ENCODE measurements at places on chromosomes 5 and 9.

- DNase-seq, result no peak
These were observed 16.6 kb upstream of the ZDHHC11 start for GRCh38 chr5:867300-867870.

DNA sequence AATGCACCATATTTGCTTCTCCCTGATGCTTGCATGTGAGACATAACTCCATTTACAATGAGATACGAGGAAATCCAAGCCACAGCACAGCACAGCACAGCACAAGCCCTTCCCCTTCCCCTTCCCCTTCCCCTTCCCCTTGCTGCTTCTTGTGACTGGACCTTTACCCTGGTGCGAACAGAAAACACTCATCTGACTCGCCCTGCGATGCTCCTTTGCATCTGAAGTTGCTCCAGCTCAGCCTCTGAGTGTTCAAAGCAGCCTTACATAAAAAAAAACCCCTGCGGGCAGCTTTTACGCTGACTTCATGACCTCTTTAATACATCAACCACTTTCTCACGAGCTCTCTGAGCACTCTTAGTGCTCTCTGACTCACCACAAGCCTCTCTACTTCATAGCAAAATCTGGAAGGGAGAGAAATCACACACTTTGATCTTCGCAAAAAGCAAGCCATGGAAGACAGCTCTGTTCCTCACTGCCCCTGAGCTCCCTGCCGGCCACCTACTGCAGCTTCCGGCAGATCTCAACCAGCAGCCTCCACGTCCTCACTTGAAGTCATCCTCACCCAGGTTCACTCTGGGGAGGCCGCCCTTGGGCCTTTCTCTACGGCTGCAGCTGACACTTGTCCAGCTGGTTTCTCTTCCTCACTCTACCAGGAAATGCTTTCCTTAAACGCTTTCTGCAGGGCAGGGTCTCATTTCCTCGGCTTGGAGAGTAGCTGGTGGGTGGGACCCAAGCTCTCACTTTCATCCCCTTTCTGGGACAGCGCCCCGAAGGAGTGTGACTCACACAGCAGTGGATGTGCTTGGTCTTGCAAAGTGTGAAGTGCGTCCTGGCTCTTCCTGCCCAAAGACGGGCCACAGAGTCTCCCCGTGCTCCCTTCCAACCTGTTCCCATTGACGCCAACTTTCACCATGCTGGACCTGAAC is 5.3 kb downstream of the SLC34A1 start:
- peak; percentile 35 for DNase-seq

DNA sequence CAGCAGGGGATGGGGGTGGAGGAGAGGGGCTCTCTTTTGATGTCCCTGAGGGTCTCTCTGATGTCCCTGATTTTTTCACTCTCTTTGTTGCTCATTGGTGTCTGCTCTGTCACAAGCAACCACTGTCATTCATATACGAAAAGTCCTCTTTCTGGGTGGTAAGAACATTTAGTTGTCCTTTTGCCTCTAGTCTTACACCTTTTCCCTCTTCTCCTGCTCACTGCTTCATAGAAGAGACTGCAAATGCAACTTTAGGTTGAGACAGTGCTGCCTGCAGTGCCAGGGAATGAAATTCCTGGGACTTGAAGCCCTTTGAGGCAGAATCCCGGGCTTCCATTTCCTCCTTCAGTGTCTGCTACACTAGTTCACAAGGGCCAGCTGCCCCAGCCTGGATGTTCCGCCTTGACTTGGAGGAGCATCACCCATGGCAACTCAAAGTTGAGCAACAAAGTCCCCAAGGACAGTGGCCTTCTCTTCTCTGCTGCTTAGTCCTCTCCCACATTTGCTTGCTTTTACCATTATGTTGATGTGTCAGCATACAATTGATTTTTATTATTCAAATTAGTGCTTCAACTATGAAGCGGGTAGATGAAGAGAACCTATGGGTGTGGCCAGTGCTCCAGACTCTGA is 94.7 kb upstream of the RUSC2 start:
- no peak for DNase-seq

DNA sequence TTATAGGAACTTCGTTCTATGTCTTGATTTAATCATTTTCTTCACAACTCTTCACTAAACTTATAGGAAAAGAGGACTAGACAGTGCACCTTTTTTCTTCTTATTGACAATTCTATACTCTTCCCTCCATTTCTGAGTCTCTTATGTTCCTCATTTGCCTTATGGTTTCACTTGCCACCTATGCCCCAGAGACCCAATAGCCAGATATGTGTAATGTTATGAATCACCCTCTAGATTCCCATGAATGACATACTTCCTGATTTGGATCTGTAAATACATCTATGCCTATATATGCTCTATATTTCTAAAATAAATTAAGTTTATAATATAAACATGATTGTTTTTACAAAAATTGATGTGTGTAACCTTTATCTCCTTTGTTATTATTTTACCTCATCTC is 514.1 kb upstream of the MEF2C start:
- DNase-seq, result peak; percentile 62

- DNase-seq, result no peak
These were observed 674 bp upstream of the TNFSF15 start for GRCh38 chr9:114806526-114806900.

GRCh38 chr9:96615411-96615810 is 4.2 kb downstream of the CDC14B start:
- no peak for DNase-seq

DNA sequence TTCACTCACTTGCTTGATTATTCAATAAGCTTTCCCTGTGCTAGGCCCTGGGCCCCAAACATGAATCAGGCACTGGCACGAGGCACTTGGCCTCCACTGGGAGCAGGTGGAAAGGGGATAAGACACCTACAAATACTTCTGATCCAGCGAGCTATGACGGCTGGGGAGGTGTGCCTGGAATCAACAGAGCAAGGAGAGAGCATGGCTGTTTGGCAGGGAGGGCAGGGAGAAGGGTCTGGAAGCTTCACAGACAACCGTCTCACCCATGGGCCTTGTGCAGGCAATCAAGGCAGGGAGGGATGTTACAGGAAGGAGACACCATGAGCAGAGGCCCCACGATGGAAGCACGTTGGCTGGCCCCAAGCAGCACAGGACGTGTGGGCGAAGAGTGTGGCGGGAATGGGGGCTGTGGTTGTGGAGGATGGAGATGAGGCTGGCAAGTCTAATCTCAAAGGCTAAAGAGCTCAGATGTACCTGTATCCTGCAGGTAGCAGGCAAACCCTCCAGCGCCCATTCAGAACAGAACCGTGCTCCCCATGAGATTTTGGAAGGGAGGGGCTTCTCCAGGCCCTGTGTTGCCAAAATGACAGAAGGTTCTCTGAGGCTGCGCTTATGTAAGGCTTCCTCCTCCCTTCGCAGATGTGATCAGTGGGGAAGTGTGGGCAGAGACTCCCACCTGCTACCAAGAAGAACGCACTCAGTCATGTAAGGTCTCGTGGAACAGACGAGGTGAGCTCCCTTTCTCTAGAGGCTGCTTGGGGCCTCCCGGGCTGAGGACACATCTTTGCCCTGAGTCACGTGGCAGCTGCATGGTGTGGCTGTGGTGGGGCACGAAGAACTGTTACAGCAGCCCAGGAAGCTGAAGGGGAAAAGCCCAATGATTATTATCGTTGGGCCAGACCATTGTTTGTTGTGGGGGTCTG is 189.7 kb downstream of the DAB2IP start:
- no peak for DNase-seq

- peak; percentile 34 for DNase-seq
These were observed 18.4 kb downstream of the SLC25A46 start for GRCh38 chr5:110757118-110757729.

- DNase-seq, result no peak
These were observed 20.3 kb upstream of the TAF11L2 start for GRCh38 chr5:17477573-17478265.

DNA sequence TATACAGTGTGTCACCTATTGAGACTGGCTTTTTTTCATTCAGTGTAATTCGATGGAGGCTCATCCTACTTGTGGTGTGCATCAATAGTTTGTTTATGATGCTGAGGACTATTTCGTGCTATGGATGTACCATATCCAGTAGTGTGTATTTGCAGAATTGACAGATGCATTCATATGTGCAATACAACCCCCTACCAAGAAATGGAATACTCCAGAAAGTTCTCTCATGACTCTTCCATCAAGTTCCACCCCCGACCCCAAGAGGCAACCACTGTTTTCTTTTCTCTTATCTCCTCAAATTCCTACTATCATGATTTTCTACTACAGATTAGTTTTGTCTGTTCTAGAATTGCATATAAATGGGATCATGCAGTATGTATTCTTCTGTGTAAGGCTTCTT is 21.9 kb downstream of the FBXO10 start:
- DNase-seq, result no peak

- peak; percentile 1 for DNase-seq
These were observed 50.8 kb upstream of the PCSK1 start for GRCh38 chr5:96483878-96484277.

DNA sequence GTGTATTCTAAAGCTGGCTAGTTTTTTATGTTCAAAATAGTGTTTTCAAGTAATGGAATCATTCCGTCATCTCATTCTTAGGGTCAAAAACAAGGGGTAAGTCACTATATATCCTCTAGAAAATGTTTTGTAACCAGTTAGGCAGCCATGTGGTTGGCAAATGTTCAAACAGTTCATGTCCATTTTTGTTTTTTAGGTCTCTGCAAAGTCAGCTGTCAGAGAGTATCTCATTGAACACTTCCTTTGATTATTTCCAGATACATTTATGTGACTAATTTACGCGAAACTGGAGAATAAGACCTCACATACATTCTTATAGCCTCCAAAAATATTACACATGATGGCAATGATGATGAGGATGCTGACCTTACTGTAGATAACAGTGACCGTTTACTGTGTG is 50.4 kb downstream of the TRIO start:
- DNase-seq, result no peak
